Cerebellum (tissue), 4 donors: ENCODE measurements at places on chromosomes 13 and 19. TPM values are rescaled to one million over a fixed set of nuclear protein-coding genes. Genes with fewer than 3 reads are reported as not detected.

Gene NLRP7
- total RNA-seq: not detected

Gene FFAR1
- not detected for total RNA-seq

Gene ANKRD24
- total RNA-seq: 1.7 TPM

- no peak for DNase-seq
Measured at GRCh38 chr19:35438096-35438495, 10.0 kb upstream of the FFAR2 start.

DNA sequence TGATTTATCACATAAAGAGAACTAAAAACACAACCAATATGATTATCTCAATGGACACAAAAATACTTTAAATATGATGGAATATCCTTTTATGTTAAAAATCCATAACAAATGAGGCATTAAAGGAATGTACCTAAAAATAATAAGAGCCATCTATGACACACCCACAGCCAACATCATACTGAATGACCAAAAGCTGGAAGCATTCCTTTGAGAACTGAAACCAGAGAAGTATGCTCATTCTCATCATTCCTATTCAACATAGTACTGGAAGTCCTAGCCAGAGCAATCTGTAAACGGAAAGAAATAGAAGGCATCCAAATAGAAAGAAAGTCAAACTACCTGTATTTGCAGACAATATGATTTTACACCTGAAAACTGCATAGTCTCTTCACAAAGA is 671.0 kb downstream of the SLITRK1 start:
- DNase-seq: no peak

GRCh38 chr13:37090912-37091311 is 14.6 kb downstream of the CSNK1A1L start:
- DNase-seq: no peak

DNA sequence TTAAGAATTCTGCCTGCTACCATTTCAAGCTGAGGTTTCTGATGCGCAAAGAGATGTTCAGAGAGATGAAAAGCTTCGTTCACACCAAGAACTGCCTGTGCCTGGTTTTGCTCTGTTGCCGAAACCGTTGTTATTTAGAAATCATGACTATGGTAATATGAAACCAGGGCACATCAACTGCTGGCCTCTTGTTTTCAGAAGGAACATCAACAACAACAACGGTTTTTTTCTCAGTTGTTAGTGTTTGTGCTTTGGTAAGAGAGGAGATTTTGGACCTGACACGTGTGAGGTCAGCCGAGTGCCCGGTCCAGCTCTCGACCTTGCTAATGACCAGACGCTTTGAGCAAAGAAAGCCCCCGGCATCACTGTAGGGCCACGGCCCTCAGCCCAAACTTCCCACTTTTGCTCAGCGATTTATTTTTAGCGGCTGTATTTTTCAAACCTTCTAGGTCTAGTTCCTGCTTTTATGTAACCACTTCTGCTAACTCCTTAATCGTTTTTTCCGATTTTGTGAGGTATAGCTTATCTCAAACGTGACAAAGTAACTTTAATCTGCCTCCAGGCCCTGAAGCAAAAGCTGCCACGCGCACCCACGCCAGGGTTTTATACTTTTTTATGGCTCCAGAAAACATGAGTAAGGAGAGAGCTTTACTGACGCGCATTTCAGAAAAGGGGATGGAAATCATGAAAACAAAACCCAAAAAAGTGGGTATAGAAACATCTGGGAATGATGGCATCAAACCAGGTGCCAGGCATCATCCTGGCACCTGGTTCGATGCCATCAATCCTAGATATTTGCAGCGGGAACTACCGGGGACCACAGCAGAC is 42.0 kb downstream of the KLF2 start:
- DNase-seq: no peak
